ENCODE measurements at places on chromosomes 12 and 14. TPM values are rescaled to one million over a fixed set of nuclear protein-coding genes. Genes with fewer than 3 reads are reported as not detected.

DNA sequence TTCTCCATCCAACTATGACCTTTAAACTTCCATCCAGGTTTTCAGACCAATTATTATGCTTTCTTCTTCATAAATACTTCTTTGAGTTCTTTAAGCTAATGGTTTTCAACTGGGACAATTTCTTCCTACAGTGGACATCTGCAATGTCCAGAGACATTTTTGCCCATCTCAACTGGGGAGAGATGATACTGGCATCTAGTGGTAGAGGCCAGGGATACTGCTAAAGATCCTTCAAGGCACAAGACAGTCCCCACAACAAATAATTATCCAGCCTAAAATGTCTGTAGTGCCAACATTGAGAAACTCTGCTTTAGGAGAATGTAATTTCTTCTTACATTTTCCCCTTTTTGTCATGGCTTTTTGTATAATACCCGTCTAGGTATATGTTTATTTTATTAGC, 10.6 kb downstream of the TRHDE start:
- DNase-seq = no peak

GRCh38 chr14:35867280-35867629, 41.1 kb downstream of the BRMS1L start:
- no peak for DNase-seq

- no peak for DNase-seq
Measured at GRCh38 chr12:32455607-32456071, 56.3 kb downstream of the FGD4 start.

DNA sequence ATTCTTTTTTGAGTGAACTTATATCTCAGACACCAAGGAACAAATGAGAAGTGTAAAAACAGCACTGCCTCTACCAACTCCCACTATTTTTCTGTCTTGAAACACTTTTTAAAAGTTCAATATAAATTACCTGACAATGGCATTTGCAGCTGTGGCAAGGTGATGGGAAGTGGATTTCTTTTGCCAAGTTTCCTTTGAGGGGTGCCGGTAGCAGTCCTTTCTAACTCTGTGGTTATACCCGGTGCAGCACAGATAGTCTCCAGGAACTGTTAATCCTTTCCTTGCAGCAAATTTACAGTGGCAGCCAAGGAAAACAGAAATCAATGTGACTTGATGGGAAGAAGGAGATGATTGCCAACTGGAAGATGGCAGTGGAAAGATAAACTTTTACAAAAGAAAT, 243.7 kb downstream of the BCAT1 start:
- DNase-seq = no peak

DNA sequence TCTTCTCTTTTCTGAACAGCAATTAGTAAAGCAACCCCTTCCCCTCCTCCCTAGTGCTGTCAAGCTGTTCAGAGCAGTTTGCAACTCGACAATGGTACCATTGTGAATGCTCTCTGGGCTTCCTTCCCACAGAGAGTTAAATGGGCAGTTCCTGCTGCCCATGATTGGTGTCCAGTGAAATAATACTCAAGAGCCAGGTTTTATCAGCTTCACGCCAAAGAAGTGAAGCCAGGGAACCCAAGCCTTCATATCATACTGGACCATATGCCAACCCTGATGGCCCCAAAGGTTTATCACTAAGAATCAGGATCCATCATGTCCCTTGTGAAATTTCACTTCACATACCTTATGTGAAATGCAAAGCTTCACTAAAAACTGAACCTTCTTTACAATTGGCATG, 24.7 kb downstream of the INSM2 start:
- peak; percentile 14 for DNase-seq

DNA sequence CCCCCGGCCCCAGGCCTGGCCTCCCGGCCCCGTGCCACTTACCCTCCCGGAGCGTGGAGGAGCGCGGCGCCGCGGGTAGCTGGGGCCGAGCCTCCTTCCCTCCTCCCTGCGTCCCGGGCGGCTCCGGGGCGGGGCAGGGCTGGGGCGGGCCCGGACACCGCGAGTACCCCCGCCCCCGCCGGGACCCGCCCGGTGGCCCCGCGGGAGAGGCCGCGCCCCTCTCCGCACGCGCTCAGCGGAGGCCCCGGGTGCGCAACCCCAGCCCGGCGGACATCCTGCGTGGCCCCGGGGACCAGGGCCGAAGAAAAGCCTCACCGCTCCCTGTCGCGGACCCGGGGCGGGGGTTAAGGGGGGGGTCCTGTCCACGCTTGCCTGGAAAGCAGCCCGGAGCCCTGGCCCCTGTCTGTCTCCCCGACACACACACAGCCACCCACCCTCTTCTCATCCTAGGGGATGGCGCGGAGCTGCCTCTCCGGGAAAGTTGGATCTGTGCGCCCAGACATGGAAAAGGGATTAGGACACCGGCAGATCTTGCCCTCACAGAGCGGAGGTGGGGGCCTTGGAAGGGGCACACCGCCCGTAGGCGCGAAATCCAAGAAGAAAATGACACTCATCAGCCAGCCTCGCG, at the start of gene SYNE3:
Gene SYNE3 (minus strand): TSS at position 97 of the 628 bp plus-strand sequence. CDS start 40,829 bp downstream, outside the sequence.
- peak; percentile 66 for DNase-seq

DNA sequence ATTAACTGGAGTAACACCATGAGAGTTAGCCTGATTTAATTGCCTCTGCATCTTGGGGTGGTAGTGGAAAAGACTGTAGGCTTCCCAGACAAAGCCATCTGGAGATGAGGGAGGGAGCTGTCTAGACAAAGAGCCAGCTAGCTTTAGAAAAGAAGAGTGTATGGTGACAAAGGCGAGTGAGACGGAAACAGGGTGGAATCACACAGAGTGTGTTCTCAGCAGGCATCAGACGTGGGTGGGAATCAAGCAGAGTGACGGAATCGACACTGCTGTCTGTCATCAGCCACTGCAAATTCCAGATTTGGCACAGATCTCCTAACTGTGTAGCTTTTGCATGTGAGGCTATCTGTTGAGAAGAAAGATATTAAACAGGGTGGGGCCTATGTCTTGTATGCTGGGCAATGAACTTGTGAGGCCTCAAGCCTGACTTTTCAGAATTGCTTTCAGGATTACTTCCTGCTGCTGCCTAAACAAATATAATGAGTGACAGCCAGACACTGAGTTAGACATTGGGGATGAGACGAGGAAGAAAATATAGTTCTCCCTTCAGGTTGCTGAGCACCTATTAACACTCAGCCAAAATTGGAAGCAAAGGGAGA, 236.5 kb upstream of the GRIP1 start:
- no peak for DNase-seq

DNA sequence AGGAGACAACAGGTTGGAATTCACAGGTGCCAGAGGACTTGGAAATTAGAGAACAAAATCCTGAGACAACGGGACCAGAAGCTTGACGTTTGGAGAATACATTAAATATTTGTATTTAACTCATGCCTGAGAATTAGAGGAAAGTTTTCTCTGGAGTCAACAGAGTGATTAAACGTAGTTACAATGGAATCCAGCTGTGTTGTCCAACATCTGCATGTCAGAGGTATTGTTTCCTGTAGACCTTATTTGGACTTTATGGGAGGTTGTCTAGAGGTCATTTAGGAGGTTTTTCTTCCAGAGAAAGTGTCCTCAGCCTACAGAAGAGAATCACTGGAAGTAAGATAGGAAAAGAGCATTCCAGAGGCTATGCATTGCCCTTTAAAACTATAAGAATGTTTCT, 45.1 kb upstream of the RERGL start:
- DNase-seq = peak; percentile 20

DNA sequence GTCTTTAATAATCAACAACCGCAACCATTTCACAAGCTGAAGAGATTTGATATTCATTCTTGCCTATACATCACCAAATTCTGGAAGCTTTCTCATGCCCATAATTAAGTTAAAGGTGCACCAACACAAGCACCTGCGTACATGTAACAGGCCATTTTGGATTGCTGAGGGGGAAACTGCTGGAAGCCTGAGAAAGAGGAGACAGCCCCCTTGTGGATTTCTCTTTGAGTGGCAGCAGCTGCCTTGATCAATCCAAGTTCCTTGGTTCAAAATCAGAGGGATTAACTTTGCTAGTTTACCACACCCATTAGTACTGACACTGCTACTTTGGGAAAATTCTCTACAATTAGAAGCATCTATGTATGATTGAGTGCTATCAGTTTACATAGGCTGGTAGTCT, 321.1 kb downstream of the NOVA1 start:
- peak; percentile 21 for DNase-seq

- DNase-seq = no peak
Measured at GRCh38 chr12:121358073-121358472, 5.9 kb upstream of the ANAPC5 start.

RERGL gene
- not detected for total RNA-seq

OAS2 gene
- 16.7 TPM for total RNA-seq
